ENCODE measurements at places on chromosomes 13 and 19.

- no peak for DNase-seq
Measured at GRCh38 chr19:1066251-1066747, 668 bp upstream of the ARHGAP45 start.

- DNase-seq, result no peak
Measured at GRCh38 chr19:8654591-8655339, 24.3 kb downstream of the NFILZ start.

DNA sequence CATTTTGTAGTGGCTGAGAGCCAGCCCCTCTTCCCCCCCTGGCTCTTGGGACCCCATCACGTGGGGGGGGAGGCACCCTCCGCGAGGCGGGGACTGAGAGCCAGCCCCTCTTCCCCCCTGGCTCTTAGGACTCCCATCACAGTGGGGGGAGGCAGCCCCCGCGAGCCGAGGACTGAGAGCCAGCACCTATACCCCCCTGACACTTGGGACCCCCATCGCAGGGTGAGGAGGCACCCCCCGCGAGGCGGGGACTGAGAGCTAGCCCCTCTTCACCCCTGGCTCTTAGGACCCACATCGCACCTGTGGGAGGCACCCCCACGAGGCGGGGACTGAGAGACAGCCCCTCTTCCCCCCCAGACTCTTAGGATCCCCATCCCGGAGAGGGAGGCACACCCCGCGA is 2426.5 kb upstream of the PCDH20 start:
- DNase-seq, result no peak

DNA sequence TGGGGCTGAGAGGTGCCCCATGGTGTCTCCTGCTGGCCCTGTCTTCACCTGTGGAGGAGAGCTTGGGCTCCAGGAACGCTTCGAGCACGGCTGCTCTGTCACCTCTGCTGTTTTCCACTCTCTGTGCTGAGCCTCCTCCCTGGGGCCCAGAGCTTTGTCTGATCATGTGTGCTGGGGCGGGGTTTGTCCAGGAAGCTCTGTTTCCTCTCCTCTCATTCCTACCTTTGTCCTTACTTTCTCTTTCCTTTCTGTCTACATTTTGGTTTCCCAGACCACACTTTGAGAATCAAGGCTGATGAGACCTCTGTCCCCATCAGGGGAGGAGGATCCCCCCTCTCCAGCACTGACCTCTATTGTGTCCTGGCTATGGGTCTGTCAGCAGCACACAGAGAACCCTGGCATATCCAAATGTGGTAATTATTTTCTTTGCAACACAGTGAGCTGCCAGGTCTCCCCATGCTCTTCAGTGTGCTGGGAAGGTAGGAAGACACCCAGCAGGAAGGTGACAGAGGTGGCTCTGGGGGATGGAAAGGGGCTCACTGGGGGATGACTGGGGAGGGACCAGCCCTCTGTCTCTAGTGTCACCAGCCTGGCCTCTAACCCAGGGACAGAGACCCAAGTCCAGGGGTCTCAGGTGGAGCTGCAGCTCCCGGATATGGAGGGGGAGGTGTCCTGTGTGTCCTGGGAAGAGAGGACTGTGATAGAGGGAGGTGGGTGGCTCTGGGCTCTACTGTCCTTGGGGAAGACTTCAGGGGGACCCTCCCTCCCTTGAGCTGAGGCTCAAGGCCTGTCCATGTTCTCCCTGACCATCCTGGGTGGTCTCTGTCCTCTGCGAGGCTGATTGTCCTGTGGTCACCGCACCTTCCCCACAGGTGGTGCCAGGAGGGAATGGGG is at the start of gene CEACAM1:
CEACAM1 (minus strand) TSS at position 128 of the 894 bp plus-strand sequence; CDS start at position 21, 107 bp downstream.
- no peak for DNase-seq

GRCh38 chr13:24921003-24921402 is 157.0 kb downstream of the RNF17 start:
- DNase-seq, result no peak

DNA sequence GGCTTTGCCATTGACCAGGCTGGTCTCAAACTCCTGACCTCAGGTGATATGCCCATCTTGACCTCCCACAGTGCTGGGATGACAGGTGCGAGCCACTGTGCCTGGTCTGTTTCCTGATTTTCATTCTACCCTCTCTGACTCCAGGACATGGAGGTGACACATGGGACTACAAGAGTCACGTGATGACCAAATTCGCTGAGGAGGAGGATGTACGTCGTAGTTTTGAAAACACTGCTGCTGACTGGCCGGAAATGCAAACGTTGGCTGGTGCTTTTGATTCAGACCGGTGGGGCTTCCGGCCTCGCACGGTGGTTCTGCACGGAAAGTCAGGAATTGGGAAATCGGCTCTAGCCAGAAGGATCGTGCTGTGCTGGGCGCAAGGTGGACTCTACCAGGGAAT is 40.2 kb downstream of the NLRP5 start:
- DNase-seq, result no peak

DNA sequence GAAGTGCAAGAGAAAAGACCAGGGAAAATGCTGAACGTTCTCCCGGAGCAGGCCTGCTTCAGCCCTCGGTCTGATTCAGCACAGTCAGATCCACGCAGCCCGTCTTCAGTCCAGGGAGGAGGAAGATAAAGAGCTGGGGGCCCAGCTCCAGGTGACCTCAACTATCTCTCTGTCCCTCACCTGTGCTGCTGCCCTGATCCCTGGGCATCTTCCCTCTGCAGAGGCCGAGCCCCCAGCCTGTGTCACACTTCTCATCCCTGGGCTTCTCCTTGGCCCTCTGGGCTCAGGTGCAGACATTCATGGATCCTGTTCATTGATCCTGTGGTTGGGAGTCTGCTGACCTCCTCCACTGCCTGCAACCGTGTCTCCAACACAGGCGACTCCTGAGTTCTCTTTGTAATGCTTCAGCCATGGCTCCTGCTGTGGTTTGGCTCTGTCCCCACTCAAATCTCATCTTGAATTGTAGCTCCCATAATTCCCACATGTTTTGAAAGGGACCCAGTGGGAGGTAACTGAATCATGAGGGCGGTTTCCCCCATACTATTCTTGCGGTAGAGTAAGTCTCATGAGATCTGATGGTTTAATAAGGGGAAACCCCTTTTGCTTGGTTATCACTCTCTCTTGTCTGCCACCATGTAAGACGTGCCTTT is 27.9 kb downstream of the COL4A2 start:
- DNase-seq, result no peak

DNA sequence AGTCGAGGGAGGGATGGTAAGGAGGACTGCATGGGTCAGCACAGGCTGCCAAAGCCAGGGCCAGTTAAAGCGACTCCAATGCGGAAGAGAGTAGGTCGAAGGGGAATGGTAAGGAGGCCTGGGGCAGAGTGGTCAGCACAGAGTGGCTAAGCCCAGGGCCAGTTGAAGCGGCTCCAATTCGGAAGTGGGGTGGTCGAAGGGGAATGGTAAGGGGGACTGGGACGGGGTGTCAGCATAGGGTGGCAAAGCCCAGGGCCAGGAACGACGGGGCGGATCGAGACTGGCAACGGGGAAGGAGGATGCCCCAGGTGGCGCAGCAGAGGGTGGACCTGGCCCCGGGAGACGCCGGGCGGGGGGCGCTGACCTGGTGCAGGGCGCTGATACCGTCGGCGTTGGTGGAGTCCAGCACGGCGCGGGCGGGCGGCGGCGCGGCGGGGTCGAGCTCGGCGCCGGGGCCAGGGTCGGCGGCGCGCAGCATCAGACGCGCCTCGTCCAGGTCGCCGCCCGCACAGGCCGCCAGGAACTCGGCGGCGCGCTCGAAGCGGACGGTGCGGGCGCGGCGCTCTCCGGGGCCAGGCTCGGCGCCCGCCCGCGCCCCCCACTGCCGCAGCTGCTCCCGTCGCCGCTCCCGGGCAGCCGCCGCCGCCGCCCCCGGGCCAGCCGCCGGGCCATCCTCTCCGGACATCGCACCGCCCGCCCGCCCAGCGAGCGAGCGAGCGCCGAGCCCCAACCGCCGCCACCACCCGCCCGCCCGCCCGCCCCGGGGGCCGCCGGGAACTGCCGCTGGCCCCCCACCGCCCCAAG is at the start of gene PPP1R12C:
PPP1R12C (minus strand) TSS at position 779 of the 804 bp plus-strand sequence; CDS start at position 685, 94 bp downstream.
- DNase-seq, result no peak

- DNase-seq, result no peak
Measured at GRCh38 chr13:79722885-79723445, 242.0 kb downstream of the NDFIP2 start.

GRCh38 chr13:94435604-94436226 is 43.8 kb downstream of the DCT start:
- DNase-seq, result peak; percentile 24

DNA sequence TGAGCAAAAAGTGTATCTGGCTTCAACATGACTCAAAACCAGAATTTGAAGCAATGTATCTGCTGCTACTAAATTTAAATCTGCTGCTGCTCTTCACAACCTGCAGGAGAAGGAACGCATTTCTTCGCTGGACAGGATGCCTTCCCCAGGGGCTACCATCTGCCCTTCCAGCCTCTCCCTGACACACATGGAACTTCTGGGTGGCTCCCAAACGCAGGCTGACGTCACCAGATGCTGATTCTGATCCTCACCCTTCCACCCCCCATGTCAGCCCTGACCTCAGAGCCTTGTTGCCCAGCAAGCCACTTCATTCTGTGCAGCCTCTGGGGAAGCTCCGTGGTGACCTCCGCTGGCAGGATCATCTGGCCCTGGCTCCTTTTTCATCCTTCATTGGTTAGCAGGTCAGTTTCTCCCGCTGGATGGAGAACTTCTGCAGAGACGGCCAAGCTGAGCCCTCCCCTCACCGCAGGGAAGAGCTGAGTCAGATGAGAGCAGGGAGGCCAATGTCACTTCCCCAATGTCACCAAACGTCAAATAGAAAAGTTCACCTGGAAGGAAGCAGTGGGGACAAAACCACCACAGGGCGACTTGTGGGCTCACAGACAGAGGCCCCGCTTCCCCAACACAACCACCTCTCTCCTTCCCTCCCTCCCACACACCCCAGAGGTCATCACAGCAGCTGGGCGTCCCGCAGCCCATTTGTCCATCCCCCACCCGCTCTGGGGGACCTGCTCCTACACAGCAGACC is 14.0 kb upstream of the RAB20 start:
- no peak for DNase-seq

- DNase-seq, result no peak
Measured at GRCh38 chr19:51242881-51243630, 7.8 kb upstream of the SIGLECL1 start.

- no peak for DNase-seq
Measured at GRCh38 chr13:111510502-111511218, 190.2 kb downstream of the TEX29 start.

- DNase-seq, result peak; percentile 75
Measured at GRCh38 chr19:49676136-49676783, 811 bp upstream of the PRMT1 start.

- DNase-seq, result no peak
Measured at GRCh38 chr13:41054919-41055619, 6.2 kb upstream of the WBP4 start.

DNA sequence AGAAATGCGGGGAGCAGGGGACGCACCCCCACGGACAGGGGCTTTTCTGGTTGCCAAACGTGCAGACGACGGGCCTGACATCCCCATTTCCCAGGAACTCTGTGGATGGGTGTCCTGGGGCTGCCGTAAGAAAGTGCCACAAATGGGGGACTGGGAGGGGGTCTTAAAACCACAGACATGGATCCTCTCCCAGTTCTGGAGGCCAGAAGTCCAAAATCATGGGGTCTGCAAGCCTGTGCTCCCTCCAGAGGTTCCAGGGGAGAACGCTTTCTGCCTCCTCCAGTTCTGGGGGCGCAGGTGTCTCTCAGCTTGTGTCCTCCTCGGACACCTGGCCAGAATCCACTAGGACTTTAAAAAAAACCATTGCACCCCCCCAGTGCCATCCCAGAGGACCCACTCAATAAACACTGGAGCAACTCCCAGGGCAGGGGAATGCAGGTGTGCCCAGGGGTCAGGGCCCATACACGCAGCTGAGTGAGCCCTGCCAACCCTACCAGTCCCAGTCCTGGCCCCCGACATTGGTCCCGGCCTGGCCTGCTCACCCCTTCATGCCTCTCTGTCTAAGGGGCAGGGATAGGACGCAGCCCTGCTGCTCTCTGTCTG is 103.9 kb downstream of the GADD45B start:
- no peak for DNase-seq

DNA sequence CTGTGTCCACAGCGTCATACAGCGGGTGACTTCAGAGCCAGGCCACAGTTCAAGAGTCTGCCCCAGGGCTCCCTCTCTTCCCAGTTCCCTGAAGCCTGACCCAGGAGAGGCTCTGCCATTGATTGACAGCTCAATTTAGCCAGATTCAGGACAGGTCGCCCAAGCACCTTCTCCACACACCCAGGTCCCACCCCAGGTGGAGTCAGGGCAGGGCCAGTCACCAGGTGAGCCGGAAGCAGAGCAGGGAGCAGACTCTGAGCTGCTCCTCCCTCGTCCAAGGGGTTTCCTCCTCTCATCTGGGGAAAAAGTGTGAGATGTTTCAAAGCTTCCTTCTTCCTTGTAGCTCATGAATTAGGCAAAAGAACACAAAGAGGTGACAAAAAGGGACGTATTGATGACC is 5.6 kb downstream of the CEACAM7 start:
- DNase-seq, result no peak

GRCh38 chr19:29550896-29551295 is 25.1 kb downstream of the VSTM2B start:
- no peak for DNase-seq

- no peak for DNase-seq
Measured at GRCh38 chr19:23771316-23771715, 12.6 kb upstream of the ZNF681 start.

- DNase-seq, result no peak
Measured at GRCh38 chr19:35399231-35399630, 28.4 kb downstream of the GPR42 start.

- DNase-seq, result no peak
Measured at GRCh38 chr13:67231289-67232000, 1.3 kb upstream of the PCDH9 start.

GRCh38 chr13:76035711-76036110 is 399.6 kb downstream of the LMO7 start:
- DNase-seq, result no peak

DNA sequence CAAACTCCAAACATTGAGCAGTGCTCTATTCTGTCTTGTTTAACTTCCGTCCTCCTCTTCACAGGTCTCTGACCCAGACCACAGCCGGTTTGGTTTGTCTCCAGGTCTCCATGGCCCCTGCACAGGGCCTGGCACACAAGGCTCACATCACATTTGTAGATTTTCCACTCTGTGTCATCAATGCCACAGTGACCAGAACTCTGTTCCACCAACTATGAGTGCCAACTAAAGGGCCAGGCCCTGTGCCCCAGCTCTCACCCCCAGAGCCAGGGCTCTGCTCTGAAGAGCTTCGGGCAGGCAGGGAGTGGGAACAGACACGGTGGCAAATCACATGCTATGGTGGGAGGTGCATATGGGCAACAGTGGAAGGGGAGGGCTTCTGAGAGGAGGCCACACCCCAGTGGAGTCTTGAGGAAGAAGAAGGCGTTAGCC is 16.0 kb downstream of the SMG9 start:
- DNase-seq, result no peak

DNA sequence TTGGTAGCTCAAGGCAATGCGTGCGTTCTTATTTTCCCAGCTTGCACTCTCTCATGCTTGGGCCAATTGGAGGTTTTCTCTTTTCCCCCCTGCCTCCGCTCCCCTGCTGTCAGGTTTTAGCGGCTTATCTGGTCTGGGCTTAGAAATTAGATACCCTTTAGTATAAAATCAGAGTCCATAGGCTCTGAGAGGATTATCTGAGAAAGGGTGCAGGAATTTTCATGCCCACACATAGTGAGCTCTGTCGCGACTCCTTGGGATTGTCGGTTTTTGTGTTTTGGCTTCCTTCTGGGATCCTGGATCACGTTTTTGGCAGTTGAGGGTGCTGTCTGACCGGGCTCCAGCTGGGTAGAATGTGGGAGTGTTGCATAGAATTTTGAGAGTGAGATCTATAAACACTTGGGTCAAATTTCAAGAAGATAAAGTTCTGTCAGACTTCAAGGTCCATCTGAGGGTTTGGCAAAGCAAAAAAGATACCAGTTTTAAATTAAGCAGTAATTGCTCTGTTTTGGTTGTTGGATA is 12.4 kb downstream of the CHAF1A start:
- DNase-seq, result no peak

All from NCI-H2081 treated with DMSO at 0.1 percent for 48 hours (cell line).